Lung microvascular endothelial cell (primary cell): ENCODE measurements at places on chromosomes 1 and 21.
A peak's percentile ranks its signal among the peaks of the same experiment; 100 is the strongest.

DNA sequence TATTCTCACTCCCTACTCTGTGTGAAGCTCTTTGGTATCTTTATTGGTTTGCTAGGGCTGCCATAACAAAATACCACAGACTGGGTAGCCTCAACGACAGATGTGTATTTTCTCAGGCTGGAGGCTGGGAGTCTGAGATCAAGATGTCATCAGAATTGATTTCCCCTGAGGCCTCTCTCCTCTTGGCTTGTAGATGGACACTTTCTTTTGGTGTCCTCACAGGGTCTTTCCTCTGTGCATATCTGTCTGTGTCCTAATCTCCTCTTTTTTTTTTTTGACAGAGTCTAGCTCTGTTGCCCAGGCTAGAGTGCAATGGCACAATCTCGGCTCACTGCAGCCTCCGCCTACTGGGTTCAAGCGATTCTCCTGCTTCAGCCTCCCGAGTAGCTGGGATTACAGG, 71.4 kb upstream of the KCNJ6 start:
- DNase-seq: no peak

DNA sequence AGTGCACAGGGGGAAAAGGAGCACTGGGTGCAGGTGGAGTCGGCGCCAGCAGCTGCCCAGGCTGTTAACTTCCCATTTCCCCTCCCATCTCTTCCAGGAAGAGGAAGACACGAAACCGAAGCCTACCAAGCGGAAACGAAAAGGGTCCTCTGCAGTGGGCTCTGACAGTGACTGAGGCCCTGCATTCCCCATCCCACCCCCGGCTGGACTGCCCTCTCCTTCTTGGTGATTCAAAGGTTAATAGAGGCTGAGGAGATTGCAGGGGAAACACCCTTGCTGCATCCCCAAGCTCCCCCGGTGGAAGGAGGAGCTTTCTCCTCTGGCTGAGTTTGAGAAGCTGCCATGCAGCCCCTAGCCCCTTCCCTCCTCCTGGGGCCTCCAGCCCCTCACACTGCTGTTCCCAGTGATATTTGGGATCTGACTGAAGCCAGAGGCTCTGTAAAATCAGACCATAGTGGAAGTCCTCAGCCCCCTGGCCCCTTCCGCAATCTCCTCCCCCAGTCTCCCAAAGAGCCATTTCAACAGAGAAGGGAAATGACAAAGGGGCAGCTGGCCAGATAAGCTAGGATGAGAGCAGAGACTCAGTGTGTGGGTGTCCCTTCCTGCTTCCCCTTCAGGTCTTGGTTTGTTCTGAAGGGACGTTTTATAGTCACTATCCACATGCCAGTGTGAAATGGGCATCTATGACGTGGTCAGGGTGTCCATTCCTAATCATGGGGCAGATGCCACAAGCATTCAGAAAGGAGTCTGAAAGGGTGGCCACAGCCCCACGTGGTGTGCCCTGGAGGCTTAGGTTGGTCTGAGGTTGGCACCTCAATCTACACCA, 1.9 kb upstream of the SLC27A3 start:
- peak; percentile 48 for DNase-seq

DNA sequence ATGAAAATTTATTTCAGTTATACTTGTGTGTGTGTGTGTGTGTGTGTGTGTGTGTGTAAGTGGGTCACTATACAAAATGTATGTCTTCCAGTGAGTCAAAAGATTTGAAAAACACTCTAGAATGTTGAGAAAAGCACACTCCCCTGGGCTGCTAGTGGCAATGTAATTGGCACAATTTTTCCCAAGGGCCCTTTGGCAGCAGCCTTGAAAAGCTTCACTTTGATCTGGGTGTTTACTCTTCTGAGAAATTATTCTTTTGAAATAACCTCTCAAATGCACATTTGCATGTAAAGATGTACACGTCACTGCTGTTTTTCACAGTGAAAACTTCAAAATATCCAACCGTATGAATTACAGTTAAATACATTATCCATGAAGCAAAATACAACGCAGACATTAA, 22.1 kb upstream of the SLC44A3 start:
- DNase-seq: no peak

DNA sequence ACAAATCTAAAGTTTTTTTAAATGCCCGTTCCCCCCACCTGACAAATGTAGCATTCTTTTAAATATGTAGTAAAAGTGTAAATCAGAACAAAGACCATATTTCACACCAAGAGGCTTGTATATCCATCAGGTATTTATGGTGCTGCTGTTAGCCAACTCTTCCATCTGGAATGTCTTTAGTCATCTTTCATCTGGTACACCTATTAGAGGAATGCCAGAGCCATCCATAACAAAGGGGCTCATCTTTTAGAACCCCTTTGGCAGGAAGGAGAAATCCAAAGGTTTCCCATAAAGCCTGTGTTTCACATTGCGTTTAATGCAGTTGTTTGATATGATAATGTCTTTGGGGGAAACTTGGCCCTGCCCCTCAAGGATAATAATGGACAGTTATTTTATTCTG, 79.3 kb upstream of the C1orf87 start:
- no peak for DNase-seq

DNA sequence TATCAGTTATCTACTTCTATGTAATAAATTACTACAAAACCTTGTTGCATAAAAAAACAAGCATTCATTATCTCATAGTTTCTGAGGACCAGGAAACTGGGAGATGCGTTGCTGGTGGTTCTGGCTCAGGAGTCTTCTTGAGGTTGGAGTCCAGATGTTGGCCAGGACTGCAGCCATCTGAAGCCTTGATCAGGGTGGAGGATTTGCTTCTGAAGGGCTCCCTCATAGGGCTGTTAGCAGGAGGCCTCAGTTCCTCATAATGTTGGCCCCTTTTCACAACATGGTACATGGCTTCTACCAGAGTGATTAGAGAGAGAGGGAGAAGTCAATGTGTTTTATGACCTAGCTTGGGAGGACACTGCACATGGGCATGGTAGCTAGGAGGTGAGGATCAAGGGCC, 137.4 kb downstream of the CNIH3 start:
- DNase-seq: no peak

DNA sequence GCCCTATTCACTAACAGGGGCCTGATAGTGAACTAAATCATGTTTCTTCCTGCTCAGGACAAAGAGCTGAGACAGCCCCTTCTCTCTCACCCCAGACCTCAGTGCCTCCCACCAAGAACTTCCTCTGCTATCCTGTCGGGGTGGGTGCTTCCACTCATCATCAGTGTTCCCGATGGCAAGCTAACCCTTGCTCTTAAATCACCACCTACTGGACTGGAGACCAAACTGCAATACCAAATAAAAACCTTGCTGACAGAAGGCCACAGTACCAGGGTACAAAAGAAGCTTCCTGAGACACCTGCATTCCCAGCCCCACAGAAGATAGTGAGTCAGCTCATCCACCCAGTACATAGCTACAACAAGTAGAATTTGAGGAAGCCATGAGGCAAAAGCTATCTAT, 799.5 kb downstream of the LTN1 start:
- DNase-seq: no peak

DNA sequence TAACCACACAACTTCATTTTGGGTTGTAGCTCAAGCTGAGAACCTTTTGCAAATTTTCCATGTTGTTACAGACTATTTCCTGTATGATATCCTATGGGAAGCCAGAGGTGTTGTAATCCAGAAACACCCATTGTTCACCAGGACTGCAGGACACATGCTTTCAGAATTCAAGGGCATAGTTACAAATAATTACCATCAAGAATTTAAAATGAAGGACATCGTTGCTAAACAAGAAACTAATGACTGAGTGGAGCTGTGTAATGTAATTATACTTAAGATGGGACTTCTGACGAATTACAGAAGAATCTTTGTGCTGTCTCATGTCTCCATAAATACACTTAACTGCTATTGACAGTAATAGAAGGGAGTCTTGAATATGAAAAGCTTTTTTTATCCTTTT, 47.6 kb upstream of the HOOK1 start:
- peak; percentile 96 for DNase-seq

DNA sequence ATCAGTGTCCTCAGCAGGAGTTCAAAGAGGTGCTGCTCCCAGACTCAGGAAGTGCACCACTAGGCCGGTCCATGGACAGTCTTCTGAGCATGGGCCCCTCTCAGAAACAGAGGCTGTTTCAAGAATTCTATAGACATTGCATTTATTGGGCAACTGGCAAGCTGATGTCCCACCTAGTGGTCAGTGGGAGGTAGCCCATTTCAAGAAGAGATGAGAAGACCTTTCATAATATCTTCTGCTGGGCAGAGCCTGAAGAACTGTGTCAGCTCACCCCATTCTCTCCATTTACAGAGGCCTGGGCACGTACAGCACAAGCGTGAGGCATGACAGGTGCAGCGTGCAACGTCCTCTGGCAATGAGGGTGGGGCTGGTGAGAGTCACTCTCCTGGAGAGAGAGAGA, 216.0 kb downstream of the DYRK1A start:
- peak; percentile 80 for DNase-seq

DNA sequence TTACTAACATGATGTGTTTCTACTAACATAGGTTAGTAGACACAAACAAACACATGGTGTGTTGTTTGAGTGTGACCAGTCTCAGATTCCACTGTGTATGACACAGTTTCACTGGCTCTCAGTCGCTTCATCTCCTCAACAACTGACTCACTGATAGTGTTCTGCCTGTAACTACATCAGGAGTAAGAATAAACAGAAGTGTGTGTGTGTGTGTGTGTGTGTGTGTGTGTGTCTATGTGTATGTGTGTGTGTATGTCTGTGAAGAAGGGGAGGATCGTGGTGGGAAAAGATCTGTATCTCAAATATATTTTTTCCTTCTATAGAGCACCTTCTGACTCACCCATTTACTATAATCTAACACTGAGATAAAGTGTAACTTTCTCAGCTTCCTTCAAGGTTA, 391.0 kb downstream of the PTPRC start:
- DNase-seq: no peak

- DNase-seq: no peak
Measured at GRCh38 chr1:225468270-225469020, 40.6 kb upstream of the LBR start.

- no peak for DNase-seq
Measured at GRCh38 chr1:229409616-229410369, 24.1 kb downstream of the ACTA1 start.

GRCh38 chr1:60541831-60542532, 468.4 kb upstream of the C1orf87 start:
- DNase-seq: no peak

- DNase-seq: no peak
Measured at GRCh38 chr21:36725793-36726386, 27.0 kb downstream of the SIM2 start.

GRCh38 chr1:205542367-205542766, 37.9 kb downstream of the CDK18 start:
- peak; percentile 36 for DNase-seq

GRCh38 chr1:23597635-23598388, 38.5 kb upstream of the ID3 start:
- no peak for DNase-seq

DNA sequence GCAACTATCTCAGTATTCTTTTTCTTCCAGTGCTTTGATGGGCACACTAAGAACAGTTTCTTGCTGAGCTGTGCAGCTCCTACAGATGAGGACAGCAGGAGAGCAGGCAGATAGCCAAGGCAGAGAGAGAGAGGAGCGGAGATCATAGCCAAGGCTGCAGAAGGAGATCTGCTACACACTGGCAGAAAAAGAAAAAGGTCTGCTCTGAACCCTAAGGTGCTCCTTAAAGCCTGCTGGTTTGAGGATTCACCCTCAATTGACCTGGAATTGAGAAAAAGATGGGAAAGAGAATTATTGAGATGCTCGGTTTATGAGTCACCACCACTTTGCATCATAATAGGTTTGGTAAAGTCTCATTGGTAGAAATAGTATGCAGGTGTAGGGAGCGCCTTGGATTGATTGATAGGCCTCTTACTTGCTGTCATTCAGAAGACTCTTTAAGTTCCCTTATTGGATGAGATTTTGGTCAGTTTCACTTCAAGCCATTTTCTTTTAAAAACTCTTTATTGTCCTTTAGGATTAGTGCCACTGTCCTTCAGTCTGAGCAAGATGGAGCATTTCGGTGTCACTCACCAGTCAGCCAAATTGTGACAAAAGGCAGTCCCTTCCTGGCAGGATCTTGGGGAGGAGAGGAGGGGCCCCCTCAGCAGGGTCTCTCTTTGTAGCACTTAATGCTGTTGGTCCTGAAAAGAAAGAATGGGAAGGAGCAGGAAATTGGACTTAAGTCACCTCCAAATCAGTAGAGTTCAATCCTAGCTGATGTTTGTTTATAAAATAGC, 685.0 kb downstream of the ADGRL2 start:
- DNase-seq: no peak

DNA sequence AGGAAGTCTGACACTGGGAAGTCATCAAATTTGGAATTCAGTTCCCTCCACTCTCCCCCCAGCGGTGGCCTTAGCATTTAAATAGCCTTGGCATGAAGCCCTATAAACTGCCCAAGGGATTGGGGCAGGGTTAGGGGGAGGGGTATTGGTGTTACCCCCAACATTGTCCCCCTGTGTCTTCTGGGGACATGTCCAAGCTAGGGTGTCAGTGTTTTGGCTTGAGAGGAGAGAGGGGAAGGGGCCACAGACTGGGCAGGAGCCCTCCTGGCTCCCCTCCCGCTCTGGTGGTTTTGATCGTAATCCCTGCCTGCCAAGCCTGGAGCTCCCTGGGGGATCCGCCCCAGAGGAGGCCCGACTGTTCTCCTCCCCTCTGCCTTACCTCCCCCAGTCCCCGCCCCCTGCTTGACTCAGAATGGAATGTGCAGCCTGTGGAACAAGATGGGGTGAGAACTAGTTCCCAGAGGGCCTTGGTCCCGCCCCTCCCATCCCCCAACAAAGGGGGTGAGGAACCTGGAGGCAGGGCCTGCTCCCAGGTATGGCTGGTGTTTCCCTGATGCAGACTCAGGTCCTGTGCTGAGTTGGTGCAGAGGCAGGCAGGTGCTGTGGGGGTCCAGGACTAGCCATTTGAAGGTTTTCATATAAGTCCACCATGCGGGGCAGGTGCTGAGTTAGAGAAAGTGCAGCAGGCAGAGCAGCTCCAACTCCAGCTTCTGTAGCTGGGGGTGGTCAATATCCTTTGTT, 7.4 kb downstream of the SOX13 start:
- DNase-seq: peak; percentile 58

- DNase-seq: no peak
Measured at GRCh38 chr1:227470688-227471087, 92.7 kb upstream of the ZNF678 start.

DNA sequence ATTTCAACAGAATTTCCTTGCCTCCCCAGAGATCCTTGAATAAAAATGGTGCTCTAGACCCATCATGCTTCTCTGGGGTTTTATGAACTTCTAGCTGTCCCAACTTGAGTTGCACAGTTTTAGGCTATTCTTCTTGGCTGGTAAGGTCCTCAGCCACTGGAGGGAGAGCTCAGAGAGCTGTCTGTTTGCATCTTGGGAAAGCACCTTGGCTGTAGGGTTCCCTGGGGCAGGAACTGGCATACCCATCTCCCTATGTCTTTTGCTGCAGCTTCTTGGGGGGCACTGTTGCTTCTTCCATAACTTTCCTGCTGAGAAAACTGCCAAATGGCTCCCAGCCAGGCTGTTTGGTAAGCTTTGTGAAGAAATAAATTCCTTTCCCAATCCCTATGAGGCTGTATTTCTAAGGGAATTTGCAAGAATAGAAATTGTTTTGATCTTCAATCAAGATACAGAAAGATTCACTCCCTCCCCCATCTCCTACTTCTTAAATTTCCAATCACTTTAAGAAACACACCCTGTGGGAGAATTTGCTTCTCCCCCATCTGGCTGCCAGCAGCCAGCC, 8.2 kb upstream of the FMOD start:
- DNase-seq: no peak
